ENCODE measurements at places on chromosomes 2 and 18.

DNA sequence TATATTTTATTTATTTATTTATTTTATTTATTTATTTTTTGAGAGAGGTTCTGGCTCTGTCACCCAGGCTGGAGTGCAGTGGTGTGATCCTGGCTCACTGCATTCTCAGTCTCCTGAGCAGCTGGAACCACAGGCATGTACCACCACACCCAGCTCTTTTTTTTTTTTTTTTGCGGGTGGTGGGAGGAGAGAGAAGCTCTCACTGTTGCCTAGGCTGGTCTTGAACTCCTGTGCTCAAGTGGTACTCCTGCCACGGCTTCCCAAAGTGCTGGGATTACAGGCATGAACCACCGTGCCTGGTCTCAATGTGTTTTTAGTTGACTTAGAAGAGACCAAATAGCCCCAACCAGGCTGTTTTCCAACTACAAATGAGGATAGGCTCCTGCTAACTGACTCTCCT, 80.7 kb downstream of the PDCL3 start:
- no peak for DNase-seq

DNA sequence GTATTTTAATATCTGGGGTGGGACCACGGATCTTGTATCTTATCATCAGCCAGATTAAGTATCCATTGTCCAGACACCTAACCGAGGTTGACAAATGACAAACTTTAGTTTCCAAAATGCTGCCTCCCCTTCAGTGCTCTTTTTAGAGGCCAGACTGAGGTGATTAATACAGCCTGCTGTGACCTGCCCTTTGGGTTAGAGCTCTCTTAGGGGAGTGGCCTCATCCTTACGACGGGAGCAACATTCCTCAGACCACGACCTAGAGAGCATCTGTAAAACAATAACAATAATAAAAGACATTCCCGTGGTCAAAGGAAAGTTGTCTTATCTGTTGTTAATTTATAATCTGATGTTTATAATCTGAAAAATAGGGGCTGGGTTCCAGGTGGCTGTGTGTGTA, 405.3 kb downstream of the LPIN1 start:
- no peak for DNase-seq

GRCh38 chr18:49768051-49768391, 45.3 kb downstream of the ACAA2 start:
- no peak for DNase-seq

GRCh38 chr2:84832772-84833461, 48.0 kb downstream of the TRABD2A start:
- DNase-seq = no peak

- DNase-seq = no peak
Observed at GRCh38 chr2:45011621-45012602, 2.7 kb upstream of the SIX2 start.

GRCh38 chr2:229882583-229882982, 39.2 kb downstream of the TRIP12 start:
- no peak for DNase-seq

Data from BE2C (cell line).